Kidney tubule cell (primary cell): ENCODE measurements at places on chromosomes 12 and 14.

GRCh38 chr12:3885277-3886094, 12.3 kb upstream of the PARP11 start:
- peak; percentile 40 for DNase-seq

DNA sequence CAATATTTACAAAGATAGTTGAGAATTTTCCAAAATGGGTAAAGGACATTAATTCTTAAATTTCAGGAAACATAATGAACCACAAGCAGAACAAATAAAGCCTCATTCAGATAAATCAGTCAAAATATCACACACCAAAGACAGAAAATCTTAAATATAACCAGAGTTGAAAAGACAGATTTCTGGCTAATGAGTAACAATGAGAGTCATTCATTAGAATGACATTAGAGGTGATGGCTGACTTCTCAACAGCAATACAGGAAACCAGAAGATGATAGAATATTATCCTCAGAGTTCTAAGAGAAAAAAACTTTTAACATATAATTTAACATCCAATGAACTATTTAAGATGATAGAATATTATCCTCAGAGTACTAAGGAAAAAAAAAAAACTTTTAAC, 124.2 kb downstream of the DENND5B start:
- DNase-seq = peak; percentile 39

DNA sequence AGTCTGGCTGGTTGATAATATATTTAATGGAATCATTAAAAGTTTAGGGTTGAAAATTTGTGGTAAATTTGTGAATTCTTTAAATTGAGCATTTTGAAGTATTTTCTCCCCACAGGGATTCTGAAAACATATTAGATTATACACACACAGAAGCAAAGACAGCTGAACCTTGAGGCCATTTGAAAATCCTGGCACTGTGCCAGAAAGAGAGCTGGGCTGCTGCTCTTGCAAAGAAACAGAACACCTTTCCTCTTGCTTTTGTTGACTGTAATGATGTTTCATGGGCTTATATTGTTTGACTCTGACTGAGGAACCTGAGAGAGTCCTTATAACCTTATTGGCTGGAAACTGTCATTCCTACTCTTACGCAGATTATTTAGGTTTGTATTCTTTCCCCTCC, 4.8 kb downstream of the RNF34 start:
- no peak for DNase-seq

DNA sequence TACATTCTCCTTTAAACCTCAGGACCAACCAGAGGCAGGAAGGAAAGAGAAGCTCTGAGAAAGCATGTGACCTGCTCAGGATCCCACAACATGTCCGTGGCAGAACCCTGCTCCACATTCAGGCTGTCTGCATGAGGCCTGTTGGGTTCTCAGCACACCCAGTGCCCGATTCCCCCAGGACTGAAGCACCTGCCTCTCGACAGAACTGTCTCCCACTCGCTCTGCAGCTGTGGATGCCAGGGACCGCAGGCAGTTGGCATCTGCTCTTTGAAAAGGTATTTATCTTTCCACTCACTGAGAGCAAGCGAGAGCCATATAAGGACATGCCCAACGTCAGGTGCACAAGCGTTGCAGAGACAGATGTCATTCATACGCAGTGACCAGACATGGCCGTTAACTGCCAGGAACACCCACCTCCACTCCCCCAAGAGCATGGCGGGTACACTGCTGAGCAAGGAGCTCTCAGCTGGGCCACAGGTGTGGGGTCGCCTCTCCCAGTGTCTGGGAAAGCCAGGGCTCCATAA, 18.9 kb downstream of the PITPNM2 start:
- DNase-seq = no peak

- no peak for DNase-seq
Observed at GRCh38 chr14:37088356-37089215, 83.8 kb downstream of the SLC25A21 start.

DNA sequence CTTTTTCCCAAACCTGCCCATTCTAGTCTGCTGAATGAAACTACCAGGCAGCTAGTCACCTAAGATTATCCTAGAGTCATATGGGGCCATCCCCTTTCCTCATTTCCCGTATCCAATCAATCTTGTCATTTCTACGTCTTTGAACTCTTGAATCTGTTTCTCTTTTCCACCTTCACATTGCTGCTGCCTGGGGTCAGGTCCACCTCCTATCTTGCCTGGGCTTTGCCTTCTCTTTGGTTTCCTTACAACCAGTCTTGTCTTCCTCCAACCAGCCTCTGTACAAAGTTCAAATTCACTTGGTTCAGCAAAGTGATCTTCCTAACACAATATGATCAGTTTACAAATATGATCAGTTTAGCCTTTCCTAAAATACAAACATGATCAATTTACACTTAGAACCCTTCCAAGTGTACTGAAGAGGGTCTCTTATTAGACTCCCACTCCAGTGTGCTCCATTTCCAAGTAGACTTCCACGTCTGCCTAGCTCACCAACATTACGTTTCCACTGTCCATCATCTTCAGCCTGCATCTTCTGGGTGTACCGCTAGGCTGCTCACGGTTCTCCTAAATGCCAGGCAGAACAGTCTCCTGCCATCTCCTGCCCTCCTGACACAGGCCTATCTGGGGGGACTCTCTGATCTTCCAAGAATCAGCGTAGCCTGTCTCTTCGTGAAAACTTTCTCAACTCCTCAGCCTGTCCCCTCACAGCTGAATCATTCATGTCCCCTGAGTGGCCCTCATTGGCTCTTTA, 4.1 kb upstream of the ACVR1B start:
- no peak for DNase-seq

GRCh38 chr14:64915797-64916196, 1.5 kb downstream of the CHURC1 start:
- DNase-seq = no peak
